ENCODE measurements at places on chromosomes 1 and 21.

DNA sequence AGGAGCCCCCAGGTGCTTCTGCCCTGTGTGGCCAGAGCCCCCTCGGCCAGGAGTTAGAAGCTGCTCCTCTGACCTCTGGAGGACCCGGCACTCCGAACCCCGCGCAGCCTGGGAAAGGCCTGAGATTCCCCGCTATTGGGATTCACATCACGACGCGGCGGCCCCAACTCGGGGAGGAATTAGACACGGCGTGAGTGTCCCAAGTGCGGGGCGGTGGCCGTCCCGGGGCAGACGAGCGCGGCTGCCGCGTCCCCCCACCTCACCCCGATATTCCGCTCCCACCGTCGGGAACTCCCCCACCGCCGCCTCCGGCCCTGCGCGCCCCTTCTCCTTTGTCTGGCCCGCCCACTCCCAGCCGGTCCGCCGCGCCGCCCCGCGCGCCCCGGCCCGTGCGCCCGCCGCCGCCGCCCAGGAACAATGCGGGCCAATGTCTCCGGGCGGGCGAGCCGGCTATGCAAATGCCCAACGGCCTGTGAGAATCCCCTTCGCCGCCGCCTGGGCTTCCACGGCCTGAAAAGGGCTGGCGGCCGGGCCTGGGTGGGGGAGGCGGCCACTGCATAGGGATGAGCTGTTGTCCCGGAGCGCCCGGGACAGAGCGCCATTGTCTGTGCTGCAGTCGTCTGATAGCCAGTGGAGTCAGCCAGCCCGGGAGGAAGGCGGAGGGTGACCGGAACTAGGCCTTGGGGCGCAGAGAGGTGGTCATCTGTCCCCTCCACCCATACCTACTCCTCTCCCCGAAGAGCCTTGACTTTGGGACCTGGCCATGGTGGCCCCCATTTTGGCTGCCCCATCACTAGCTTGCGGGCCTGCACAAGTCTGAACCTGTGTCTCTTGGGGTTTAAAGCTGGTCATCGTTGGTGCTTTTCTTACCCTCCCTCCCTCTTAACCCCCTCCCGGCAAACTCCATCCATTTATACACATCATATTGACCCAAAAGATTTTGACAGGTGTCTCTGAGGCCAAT is 19.4 kb downstream of the RHBG start:
- no peak for DNase-seq

- DNase-seq: no peak
Observed at GRCh38 chr21:25428537-25428936, 178.7 kb downstream of the MRPL39 start.

- no peak for DNase-seq
Observed at GRCh38 chr1:180947499-180947885, 34.8 kb downstream of the KIAA1614 start.

DNA sequence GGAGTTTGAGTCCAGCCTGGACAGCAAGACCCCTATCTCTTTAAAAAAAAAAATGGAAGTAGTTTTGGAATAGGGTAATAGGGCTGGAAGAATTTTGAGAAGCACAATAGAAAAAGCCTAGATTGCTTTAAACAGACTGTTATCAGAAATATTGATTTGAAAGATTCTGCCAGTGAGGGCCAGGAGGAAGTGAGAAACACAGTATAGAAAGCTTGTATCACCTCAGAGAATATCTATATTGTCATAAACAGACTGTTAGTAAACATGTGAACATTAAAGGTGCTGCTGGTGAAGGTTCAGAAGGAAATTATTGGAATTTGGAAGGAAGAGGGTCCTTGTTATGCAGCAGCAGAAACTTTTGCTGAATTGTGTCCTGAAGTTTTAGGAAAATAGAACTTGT is 24.8 kb upstream of the PSEN2 start:
- no peak for DNase-seq

GRCh38 chr1:62022382-62022983 is 172.2 kb upstream of the L1TD1 start:
- no peak for DNase-seq

- no peak for DNase-seq
Observed at GRCh38 chr1:231842441-231842840, 215.9 kb downstream of the DISC1 start.
